ENCODE measurements at places on chromosomes 2 and 18. TPM values are rescaled to one million over a fixed set of nuclear protein-coding genes. Genes with fewer than 3 reads are reported as not detected.

UGT1A5 gene
- not detected for total RNA-seq

DNA sequence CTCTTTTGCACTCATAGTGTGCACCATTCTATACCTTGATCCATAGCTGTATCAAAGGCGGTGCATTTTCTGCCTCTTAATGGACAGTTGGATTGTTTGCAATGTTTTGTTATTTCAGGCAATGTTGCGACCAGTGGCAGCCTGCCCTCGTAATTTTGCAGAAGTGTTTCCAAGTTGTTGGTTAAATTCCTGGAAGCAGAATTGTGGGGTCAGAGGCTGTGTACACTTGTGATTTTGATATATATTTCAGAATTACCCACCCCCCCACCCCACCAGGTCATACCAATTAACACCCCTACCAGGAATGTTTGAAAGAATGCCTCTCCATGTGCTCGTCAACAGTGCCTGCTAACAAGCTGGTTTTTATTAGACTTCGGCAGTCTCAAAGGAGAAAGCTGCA, 32.4 kb upstream of the IL1R1 start:
- no peak for DNase-seq

DNA sequence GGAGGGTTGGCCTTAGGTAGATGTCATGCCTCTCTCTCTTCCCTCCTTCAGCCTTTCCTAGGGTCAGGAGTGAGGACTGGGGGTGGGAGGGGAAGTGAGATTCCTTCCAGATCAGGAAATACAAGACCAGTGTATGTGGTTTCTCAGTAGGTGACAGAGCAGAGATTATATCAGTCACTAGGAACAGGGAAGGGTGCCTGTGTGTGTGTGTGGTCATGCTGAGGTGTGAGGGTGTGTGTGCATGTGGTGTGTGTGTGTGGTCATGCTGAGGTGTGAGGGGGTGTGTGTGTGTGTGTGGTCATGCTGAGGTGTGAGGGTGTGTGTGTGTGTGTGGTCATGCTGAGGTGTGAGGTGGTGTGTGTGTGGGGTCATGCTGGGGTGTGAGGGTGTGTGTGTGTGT, 259.8 kb downstream of the LOXHD1 start:
- DNase-seq: no peak

DNA sequence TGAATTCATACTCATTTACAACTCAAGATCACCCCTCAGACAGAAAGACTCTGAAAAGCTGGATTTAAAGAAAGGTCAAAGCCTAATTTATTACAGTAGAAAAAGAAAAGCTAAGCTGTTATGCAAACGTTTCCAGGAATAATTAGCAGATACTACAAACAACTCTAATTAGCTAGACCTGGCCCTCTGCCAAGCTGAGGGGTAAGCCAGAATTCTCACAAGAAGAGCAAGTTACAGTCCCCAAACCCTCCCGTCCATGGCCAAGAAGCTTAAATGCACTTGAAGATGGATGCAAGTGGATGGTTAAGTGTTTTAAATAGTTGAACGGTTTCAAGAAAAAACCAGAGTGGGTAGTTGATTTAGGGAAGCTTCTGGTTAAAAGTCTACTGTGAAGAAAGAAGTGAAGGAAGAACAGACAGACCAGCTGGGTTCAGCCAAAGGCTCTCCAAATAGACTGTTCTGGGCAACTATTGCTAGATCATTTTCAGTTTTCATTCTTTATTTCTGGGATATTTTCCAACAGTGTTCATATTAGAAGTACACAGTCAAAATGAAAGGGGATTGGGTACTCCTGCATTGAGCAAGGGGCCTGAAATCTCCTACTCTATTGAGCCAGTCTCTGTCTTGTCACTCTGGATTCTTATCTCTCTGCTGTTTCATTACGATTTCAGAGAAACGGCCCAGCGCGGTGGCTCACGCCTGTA, 4.8 kb downstream of the LMAN2L start:
- DNase-seq: no peak

ALK gene
- total RNA-seq: not detected

DNA sequence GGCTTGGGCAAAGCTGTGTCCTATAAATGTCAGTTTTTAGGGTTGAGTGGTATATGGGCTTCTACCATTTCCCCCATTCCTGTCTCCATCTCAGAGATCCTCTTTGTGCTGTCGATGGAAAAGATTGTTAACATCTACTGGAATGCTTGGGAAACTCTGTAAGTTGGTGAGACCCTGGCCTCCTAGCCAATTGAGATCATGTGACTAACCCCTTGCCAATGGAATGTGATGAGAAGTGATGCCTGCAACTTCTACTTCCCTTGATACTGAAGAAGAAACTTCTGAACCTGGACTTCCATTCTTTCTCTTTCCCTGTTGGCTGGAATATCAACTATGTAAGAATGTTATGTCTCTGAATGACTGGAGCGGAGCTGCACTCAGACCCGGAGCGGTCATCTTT, 14.5 kb downstream of the SLC39A10 start:
- DNase-seq: no peak

PGAP1 gene
- 87.5 TPM for total RNA-seq

AQP4 gene
- total RNA-seq: not detected

- DNase-seq: no peak
Observed at GRCh38 chr2:229081411-229081810, 189.7 kb downstream of the PID1 start.

REG1B gene
- not detected for total RNA-seq

GRCh38 chr18:21327101-21327500, 85.1 kb downstream of the GREB1L start:
- DNase-seq: no peak

- no peak for DNase-seq
Observed at GRCh38 chr2:20523073-20523798, 76.4 kb downstream of the RHOB start.

DNA sequence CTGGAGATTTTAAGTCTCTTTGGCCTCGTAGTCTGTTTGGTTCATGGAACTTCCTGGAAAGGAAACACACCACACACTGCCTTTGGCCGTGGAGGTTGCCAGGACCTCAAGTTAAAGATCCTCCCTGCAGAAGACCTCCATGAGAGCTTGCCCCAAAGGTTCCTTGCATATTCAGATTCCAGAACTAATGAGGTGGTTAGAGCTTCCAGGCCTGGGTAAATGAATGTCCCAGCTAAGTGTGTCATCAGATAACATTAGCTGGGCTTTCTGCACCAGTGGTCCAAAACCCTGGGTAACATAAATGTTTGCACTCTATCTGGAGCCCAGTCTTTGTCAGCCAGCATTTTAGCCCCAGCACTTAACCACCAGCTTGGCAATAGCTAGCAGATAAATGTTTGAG, 122.1 kb upstream of the EML6 start:
- no peak for DNase-seq

DNA sequence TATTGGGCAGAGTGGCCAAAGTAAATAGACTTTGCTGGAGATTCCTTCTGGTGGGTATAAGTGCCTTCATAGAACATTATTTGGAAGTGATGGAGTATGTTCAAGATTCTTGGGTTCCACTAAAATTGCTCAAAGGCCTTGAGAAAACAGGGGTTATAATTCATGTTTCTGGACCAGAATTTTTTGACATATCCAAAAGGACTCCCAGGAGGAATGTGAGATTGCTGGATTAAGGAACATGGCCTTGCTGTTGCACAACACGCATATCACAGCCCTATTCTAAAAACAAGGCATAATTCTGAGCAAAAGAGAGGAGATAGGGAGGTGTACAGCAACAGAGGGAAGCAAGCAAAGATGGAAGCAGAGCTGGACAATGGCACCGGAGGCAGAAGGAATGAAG, 111.7 kb upstream of the TNP1 start:
- no peak for DNase-seq

DNA sequence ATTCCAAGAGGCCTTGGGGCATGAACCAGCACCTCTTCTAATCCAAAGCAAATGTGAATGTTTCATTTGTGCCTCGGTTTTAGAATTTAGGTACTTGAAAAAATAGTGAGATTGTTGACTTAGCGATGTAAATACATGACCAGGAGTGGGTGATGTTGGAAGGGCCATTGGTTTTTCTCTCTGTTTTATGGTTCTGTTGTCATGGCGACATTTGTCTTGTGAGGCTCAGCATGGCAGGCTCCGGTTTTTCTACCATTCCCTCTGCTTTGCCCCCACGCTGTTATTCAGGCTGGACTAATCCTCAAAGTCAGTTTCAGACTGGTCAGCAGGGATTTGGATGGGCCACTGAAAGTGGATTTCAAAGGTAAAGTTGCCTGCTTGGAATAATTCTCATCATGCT, 255.4 kb downstream of the ALPK2 start:
- no peak for DNase-seq

CAPN13 gene
- total RNA-seq: not detected

DNA sequence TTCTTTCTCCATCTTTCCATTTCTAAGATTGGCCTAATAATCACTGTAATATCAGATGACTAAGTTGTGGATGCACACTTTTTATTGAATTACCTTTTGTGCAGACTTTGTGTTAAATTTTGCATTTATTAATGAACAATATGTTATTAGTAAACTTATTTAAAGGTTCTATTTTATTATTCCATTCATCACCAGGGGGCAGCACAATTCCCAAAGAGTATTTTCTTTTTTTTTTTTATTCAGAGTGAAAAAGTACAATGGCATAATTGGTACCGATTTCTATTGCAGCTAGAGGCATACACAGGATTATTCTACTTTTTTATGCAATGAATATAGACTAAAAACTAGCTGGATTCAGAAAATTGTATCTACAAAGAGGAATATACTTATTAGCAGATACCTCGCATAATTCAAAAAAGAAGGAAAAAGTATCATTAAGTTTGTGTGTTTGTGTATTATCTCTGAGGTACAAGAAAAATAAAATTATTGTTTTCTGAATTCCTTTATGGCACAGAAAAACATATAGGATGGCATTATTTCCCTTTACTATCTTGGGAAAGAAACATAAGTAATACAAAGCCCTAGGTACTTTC, 390.6 kb downstream of the ERBB4 start:
- DNase-seq: no peak
